ENCODE measurements at places on chromosomes 4 and X.
A peak's percentile ranks its signal among the peaks of the same experiment; 100 is the strongest.

- DNase-seq: peak; percentile 97
These were observed 95.1 kb downstream of the AFAP1 start for GRCh38 chr4:7844594-7844991.

DNA sequence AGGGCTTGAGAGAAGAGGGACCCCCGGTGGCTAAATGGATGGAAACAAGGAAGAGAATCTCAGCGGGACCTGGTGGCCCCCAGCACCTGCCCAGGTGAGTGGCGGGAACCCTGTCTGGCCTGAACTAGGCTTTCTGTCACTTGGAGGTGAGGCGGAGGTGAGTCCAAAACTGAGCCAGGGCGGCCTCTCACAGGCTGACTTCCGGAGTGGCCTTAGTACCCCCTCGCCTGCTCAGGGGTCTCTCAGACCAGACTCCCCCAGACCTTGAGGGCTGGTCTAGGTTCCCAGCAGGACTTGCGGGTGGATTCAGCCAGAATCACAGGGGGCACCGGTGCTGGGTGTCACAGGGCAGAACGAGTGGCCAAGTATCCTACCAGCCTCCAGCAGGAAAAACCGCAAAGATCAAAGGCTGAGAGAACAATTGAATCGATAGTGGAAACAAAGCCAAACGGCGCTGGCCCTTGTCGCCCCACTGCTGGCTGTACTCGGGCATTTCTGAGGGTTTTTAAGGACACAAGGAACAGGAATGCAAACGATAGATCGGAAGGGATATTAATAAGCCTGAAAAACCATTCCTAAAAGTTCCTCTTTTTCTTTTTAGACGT is 67.8 kb downstream of the WFS1 start:
- no peak for DNase-seq

GRCh38 chr4:8328456-8328855 is 58.9 kb downstream of the HTRA3 start:
- no peak for DNase-seq

- DNase-seq: no peak
These were observed 112.4 kb upstream of the ELOVL6 start for GRCh38 chr4:110310795-110311194.

DNA sequence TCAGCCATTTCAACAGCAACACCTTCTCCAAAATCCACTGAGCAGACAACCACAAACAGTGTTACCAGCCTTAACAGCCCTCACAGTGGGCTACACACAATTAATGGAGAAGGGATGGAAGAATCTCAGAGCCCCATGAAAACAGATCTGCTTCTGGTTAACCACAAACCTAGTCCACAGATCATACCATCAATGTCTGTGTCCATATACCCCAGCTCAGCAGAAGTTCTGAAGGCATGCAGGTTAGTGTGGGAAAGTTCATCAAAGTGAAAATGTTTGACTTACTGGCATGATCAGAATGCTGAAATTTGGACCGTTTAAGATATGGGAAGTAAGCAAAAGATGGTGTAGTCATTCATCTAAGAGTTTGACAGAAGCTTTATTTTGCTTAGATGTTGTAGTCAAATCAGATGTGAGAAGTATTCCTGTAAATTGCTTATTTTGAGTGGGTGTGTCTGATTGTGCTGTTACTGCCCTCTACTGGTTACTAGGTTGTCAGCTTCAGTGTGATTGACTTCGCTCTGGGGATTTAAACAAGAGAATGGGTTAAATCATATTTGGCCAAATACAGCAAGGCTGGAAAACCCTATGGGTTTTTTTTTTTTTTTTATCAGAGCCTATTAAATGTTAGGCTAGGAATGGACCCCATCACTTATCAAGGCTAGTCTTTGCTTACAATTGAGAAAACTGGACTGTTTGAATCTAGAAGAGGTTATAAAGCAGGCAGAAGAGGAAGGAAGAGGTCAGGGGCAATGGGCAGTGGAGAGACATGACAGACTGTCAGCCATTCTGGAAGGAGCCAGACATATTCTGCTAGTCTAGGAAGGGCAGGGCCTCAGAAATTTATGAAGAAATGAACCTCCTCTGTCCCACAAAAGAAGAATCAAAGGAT is 130.3 kb downstream of the DIPK2B start:
- DNase-seq: peak; percentile 11

GRCh38 chr4:186946682-186947294 is 223.1 kb upstream of the FAT1 start:
- DNase-seq: no peak

DNA sequence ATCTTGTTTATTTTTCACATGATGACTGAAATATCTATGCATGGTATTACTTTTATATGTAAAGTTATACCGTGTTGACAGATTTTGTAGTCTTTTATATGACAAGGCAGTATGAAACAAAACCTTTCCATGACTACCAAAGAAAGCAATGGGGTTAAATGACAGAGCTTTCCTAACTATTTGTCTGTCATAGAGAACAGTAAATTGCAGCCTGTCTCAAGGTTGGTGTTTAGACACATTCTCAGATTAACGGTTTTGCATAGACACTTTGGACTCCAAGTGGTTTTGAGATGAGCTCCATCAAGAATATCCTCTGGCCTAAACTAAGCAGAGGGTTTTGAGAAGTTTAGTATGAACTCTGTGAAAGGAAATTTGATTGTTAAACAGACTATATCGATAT is 180.7 kb upstream of the TENM3 start:
- no peak for DNase-seq

DNA sequence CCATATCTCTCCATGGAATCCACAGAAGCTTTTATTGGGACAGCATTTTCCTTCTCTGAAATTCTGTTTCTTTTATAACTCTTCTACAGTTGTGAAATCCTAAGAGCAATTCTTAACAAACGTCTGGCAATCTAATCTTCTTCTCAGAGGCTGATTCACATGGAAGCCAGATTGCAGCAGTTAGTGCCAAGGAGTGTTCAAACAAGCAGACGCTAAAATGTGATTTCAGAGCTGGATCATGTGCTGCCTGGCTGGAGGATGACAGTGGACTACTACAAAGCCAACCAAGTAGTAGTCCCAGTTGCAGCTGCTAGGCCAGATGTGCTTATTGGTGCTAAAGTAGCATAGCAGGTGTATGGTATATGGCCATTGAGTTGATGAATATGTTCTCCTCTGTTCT is 27.7 kb upstream of the GLRB start:
- peak; percentile 24 for DNase-seq

- DNase-seq: no peak
These were observed 171.8 kb upstream of the TBL1X start for GRCh38 chrX:9293051-9293496.

GRCh38 chr4:15695240-15695699 is 7.6 kb upstream of the BST1 start:
- peak; percentile 96 for DNase-seq

DNA sequence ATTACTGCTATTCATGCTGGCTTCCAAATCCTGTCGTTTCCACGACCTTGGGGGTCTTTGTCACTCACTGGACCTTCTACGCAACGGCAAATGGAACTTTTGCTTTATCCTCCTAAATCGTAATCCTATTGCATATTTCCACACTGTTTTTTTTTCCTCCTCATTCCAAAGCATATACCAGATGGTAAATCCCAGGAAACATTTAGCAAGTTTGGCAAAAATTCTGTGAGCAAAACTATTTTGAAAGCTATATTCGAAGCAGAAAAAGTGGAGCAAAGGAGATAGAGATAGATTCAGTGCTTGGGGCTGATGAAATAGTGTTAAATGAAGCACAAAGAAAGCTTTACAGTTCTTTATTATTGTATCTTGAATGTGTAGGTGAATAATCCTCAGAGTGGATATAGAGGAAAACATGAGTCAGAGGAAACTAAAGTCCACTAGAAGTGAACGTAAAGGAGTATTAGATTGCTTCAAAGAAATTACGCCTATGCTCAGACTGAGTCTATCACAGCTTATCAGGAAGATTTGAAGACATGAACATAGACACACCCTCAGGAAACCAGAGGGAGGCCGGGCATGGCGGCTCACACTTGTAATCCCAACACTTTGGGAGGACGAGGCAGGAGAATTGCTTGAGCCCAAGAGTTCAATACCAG is 50.2 kb upstream of the FAM9A start:
- DNase-seq: no peak

GRCh38 chr4:152509595-152510225 is 26.2 kb downstream of the FBXW7 start:
- no peak for DNase-seq

DNA sequence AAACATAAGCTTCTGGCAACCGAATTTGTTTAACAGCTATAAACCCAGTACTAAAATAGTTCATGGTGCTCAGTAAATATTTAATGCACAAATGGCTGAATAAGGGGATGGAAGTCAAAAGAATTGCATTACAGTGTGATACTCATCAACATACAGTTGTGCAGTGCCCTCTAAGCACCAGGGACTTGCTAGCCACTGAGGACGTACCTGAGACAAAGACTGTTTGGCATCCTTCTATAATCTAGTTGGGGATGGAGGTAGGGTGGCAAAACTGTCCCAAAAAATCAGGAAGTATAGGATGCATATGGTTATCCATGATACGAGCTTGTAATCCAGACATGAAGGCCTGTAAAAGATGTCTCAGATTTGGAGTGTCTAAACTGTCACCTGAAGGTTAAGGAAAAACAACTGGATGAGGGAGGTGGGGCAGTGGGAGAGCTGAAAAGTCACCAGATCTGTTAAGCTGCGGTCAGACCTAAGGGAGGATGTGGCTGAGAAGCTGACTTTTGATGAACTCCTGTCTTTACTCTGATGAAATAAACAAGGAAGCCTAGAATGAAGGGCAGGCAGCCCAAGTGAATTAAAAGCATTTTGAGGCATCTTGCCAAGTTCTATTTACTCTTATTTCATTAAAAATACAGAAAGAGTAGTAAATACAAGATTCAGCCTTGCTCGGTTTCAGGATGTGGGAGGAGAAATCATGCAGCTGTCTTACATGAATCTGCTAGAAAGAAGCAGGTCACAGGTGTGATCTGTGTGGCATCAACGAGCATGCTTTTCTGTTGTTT is 12.0 kb upstream of the CD38 start:
- DNase-seq: no peak

DNA sequence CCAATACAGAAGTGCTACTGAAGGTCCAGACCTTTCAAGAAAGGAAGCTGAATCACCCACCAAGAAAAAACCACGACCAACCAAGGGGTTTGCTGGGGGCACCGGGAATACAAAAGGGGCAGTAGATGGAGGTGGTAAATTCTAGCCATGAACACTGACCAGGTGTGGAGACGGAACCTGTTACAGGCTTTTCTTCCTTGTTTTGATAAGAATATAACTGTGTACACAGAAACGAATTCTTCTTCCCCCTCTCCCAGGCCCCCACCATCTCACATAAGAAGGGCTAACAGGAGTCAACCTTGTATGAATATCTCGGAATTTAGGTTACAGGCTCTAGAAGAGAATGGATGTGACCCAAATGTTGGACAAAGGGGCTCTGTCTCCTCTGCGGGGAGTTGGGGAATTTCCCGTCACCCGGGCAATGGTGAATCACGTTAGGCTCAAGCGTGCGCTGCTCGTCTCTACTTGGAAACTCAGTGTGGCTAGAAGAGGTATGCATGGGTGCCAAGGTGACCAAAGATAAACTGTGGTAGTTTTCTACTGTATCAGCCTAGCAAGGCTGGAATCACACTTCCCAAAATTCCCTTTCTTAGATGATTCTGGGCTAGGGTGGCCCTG is 87.0 kb downstream of the AFAP1 start:
- no peak for DNase-seq

- no peak for DNase-seq
These were observed 58.8 kb downstream of the USP46 start for GRCh38 chr4:52600275-52600674.

GRCh38 chr4:108166038-108166437 is 2.7 kb downstream of the LEF1 start:
- no peak for DNase-seq

DNA sequence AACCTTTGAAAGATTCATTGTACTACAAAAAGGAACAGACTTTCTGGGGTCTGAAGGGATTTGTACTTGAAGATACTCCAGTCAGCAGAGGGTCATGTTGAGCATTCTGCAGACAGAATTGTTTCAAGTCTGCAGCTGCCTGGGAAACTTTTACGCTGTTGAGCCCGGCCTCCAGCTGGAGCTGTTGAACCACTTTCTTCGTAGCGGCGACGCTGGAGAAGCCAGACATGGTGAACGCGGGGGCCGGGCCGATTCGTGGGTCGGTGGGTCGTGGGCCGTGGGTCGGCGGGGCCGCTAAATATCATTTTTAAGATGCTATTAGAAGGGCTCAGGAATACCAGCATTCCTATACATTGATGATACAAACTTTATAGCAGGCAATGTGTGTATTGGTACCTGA is 12.0 kb upstream of the RTL9 start:
- no peak for DNase-seq

DNA sequence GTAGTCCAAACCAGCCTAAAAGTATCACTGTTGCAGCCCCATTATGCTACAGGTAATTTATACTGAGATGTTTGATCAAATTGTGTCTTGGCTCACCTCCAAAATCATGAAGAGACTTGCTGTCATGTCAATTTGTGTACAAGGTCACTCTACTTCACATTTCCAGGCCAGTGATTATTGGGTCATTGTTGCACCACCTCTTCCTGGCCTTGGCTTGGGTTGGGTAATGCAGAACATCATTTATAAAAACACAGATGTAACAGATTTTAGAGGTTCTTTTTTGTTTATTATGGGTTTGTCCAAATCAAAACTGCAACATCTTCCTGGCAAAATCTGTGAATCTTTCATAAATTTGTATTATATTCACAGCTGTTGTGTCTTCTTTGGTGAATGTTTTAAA is 459.5 kb downstream of the ANKRD50 start:
- DNase-seq: no peak

GRCh38 chrX:49910344-49910743 is 12.1 kb upstream of the CLCN5 start:
- DNase-seq: no peak

DNA sequence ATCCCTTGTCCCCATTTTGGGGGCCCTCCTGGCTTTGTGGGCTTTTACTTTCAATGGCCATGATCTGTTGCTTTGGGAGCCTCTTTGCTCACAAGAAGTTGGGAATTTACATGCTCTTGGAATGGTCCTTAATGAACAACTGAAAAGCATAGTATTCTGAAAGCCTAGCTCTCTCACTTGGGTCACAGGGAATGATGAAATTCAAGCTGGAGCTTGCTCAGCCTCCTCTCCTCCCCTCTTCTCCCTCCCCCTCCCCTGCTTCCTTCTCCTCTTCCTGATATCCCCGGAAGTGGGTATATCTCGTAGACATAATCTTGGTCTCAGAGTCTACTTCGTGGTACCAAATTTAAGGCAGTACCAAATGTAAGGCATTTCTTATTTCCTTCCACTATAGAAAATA is 400.6 kb upstream of the NR3C2 start:
- DNase-seq: no peak

GRCh38 chr4:78688366-78688765 is 87.8 kb upstream of the BMP2K start:
- no peak for DNase-seq

- DNase-seq: no peak
These were observed 43.5 kb upstream of the TMEM164 start for GRCh38 chrX:109959356-109959871.

- DNase-seq: no peak
These were observed 703.1 kb downstream of the CENPC start for GRCh38 chr4:66842026-66842723.

- no peak for DNase-seq
These were observed 307 bp upstream of the ATRX start for GRCh38 chrX:77786365-77786680.
